ENCODE measurements at places on chromosomes 7 and 10. TPM values are rescaled to one million over a fixed set of nuclear protein-coding genes. Genes with fewer than 3 reads are reported as not detected.

- no peak for DNase-seq
These were observed 286.9 kb upstream of the MGMT start for GRCh38 chr10:129179972-129180678.

DNA sequence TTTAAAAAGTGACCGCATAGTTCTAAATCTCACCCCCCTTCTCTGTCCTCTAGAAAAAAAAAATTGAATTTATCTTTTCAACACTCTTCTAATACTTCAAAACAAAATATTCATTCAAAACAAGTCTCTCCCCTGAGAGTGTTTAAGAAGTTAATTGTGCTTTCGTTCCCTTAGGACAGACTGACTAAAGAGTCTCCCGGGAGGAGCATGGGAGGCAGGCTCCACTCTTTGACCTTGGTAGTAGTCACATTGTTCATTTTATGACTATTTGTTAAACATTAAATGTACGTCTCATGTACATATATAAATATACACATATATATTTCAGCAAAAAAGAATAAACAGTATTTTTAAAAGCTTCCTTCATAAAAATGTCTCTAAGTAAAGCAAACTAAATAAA, 35.3 kb upstream of the SPOCK2 start:
- no peak for DNase-seq

DNA sequence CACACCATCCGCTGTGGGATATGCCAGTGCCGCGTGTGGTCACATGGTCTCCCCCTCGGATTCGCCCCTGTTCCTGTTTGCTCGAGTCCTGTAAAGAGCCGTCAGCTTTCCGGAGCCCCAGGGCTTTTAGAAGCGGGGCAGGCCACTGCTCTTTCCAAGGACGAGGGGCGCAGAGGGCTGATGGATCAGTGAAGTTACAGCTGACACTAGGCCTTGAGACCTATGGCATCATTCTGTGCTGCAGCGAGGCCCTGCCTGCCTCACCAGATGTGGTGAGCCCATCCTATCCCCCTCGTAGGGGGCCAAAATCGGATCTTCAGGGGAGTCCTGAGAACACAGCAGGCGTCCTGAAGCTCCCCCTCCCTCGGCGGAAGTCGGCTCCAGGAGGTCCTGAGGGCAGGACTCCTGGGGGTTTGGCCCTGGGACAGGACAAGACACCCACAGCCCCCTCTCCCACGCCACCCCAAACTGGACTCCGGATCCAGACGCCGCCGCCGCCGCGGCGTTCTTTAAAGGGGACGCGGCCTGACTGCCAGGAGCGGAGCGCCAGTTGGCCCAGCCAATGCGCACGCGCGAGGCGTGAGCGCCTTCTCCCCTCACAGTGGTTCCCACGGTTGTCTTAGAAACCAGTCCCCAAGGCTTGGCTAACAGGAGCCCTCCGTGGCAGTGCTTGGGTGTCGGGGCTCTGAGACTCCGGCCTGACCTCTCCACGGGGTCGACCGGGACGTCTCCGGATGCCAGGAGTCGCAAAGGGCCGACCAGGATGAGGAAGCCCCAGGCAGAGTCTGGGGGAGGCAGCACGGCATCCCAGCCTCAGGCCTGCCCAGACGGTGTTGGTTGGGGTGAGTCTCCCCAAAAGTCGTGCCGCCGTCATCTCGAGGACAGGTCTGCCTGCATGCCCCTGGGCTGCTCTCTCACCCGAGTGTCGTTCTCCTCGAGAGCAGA, 371.7 kb downstream of the ZNF716 start:
- no peak for DNase-seq

DNA sequence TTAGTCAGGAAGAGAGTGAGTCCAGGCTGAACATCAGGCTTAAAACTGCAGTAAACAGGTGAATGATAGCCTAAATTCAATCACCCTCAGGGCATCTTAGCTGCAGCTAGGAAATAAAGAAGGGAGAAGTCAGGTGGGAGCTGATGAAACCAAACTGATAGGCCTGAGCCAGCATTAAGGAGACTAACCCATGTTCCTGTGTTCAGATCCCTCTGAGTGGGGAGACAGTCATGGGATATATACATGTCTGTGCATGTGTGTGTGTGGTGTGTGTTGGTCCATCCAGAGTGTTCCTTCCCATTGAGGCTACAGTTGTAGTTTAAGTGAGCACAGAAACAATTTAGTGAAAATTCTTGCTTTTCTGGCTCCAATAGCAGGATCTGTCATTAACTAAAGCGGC, 480.9 kb downstream of the PHTF2 start:
- no peak for DNase-seq

The NCF1 gene
- total RNA-seq = 2.2 TPM

The AVL9 gene
- 63.5 TPM for total RNA-seq

- DNase-seq = no peak
These were observed 416.2 kb upstream of the NFE2L3 start for GRCh38 chr7:25735674-25736242.

DNA sequence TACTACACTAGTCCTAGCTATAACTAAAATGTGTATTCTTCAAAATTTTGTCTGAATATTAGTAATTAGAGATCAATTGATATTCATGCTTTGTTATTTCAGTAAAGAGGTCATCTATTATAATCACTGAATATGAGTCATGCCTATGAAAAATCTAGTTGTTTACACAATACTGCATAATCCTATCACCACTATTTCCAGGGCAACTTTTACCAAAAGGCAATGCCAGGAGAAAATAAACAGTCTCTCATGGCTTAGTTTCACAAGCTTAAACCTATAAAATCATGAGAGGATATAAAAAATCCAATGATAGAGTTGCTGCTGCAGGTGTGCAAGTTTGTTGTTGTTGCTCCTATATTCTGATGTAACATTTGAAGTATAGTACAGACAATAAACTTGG, 149.9 kb upstream of the COL1A2 start:
- no peak for DNase-seq

Measured in activated CD8-positive, alpha-beta T cell treated with anti-CD3 and anti-CD28 coated beads for 36 hours (primary cell).